Stimulated activated CD8-positive, alpha-beta memory T cell treated with anti-CD3 and anti-CD28 coated beads, Interleukin-2, amount 100 ng/mL, for 1 hour (primary cell): ENCODE measurements at places on chromosomes 11 and 22.

DNA sequence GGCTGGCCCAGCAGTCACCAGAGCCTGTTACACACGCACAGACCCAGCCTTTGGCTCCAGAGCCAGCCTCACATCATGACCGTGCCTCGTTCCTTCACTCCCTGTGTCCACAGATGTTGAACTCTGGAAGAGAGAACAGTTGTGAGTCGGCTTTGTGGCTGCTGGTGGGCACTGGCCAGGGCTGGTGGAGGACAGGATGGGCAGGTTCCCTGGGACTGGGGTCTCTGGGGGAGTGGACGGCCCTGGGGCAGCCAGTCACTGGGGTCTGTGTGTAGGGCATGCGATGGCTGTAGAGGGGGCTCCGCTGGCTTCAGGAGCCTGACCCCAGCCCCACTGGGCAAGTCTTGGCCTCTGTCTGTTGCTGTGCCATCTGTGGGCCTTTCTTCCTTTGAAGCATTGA, 1070.1 kb downstream of the BRD1 start:
- no peak for DNase-seq

- no peak for DNase-seq
These were observed 2.6 kb downstream of the CDC45 start for GRCh38 chr22:19482297-19482696.

DNA sequence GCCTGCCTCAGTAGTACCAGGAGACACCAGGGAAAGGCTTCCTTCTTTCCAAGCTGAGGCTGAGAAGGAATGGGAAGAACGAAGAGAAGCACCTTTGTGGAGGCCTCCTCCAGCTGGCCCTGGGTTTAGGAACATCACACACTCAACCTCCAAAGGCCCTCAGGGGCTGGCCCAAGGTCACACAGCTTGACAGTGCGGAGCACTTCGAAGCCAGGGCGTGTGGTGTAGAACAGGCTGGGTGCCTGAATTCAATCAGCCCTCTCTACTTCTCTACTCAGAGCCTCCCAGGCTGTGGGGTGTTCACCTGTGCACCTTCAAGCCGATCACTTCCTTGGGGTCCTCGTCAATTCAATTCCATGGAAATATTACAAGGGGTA, 727 bp upstream of the CSDC2 start:
- DNase-seq, result no peak

- DNase-seq, result no peak
These were observed 84.7 kb downstream of the MSANTD4 start for GRCh38 chr11:105937331-105937730.

DNA sequence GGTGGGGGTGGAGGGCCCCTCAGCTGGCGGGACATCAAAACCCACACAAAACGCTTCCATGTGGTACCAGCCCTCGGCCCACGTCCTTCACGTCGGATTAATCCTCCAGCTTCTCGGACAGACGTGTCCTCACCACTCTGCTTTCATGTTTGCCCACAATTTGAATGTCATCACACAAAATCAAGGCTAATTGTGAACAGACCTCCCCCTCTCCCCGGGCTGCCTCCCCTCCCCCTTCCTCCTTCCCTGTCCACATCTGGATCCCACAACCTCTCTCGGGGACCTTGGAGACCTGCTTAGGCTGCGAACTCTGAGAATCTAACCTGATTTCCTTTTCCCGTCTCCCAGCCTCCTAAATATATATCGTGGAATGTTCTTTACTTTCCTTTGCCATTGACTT, 262.9 kb downstream of the MN1 start:
- no peak for DNase-seq

- no peak for DNase-seq
These were observed 47.5 kb upstream of the POU2AF1 start for GRCh38 chr11:111426617-111427016.

GRCh38 chr11:88340366-88340935, 2.9 kb upstream of the CTSC start:
- no peak for DNase-seq

DNA sequence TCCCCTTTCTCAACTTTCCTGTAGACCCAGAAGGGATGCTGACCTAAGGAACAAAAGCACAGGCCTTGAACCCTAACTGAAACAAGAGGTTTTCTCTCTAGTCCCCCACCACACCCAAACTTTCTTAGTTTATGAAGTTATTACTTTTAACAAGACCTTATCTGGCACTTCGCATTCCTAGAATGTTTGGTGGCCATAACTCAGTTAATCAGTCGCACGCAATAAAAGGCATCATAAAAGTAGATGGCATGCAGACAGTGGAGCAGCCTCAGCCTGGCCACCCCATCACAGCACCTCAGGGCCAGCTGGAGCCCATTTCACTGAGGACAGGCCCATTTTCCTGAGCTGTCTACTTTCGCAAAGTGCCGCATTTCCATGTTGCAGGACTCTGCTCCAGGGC, 301.9 kb downstream of the OPCML start:
- no peak for DNase-seq

- DNase-seq, result no peak
These were observed 43.2 kb upstream of the VPREB1 start for GRCh38 chr22:22201185-22201929.

DNA sequence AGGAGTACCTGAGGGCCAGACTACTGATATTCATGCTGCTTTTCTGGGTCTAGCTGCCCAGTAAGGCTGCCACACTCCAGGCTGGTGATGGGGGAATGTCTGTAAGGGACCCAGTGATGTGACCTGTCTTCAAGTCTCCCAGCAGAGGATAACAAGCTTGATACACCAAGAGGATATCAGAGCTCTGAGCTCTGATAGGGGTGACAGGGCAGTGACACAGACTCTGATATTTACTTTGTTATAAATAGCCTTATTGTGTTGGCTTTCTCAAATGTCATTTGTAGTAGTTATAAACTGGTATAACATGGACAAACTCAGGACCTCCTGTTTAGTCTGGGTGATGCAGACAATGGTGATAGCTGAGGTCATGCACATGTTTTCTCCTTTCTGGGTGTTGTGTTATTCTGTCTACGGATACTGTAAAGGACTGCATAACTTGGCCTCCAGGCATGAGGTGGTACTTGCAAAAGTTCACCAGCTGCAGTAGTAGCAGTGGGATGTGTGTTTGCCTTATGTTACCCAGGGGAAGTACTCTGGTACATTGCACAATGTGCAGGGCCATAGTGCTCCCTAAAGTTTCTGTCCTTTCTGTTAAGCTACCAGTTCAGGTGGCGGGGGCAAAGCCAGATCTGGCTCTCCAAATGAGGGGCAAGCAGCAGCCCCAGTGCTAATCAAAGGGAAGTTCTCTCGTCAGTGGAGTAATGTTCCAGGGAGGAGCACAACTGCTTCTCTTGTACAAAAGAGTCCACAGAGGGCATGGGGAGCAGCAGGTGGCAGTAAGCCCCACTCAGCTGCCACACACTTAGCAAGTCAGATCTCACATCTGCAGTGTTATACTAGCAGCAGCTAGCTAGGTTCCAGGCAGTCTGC, 812.2 kb downstream of the JRKL start:
- DNase-seq, result no peak

DNA sequence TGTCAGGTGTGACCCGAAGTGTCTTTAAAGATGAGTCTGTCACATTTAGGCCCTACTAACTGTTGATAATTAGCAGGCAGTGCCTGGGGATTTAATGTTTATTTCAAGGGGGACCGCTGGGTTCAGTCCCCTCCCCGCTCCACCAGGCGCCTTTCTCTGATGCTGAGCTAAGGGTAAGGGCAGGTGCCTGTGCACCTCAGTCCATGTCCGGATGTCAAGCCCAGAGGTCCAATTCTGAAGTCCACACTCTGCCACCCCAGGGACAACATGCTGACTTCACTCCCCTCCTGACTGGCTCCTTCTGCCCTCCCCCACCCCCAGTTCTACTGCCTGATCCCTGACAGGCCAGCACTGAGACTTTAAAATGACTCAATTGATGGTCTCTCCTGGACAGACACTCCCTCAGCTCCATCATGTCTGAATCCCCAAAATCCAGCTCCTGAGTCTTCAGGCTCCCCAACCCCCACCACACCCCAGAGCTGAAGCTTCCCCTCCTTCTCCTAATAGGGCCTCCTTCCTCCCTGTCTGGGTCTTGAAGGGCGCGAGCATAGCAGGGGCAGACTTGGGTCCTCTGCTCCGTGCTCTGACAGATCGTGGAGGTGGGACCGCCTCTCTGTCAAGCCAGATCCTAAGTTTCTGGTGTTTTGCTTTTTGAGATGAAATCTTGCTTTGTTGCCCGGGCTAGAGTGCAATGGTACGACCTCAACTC, 49.8 kb upstream of the ANO1 start:
- DNase-seq, result no peak

DNA sequence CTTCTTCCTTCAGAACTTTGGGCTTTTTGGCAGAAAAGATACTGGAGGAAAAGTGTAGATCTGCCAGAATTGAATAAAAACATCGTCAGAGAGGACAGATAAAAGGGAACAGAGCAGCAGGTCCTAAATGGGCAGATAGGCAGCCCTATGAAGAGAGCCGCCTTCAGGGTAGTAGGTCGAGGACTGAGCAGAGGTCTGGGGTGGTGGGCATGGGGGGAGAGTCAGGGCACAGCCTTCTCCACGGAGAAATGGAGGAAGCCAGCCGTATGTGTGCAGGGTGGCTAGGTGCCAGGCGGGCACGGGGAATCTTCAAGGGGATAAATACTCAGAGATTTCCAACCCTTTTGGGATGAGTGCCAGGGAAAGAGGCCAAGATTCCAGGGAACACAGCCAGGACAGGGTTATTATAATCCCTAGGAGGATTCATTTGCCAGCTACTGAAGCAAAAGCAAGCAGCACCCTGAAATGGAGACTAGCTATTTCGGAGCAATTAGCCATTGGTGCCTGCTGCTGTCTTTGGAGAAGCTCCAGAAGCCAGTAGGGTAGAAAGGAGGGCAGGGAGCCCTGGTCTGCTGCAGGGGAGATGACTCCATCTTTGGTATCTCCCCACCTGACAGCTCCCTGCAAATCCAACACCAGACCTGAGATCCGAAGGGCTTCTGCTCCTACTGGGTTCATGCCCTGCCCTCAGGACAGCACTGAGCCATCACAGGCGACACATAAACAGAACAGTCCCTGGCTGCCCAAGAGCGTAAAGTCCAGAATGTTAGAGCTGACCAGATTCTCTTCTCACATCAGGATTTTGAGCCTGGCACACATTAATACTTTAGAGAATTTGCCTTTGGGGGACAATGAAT, 174.5 kb upstream of the NTM start:
- no peak for DNase-seq
